ENCODE measurements at places on chromosomes 4 and X.

- no peak for DNase-seq
Measured at GRCh38 chr4:3107691-3108121, 33.2 kb downstream of the HTT start.

- DNase-seq: no peak
Measured at GRCh38 chr4:144399927-144400326, 246.0 kb upstream of the HHIP start.

DNA sequence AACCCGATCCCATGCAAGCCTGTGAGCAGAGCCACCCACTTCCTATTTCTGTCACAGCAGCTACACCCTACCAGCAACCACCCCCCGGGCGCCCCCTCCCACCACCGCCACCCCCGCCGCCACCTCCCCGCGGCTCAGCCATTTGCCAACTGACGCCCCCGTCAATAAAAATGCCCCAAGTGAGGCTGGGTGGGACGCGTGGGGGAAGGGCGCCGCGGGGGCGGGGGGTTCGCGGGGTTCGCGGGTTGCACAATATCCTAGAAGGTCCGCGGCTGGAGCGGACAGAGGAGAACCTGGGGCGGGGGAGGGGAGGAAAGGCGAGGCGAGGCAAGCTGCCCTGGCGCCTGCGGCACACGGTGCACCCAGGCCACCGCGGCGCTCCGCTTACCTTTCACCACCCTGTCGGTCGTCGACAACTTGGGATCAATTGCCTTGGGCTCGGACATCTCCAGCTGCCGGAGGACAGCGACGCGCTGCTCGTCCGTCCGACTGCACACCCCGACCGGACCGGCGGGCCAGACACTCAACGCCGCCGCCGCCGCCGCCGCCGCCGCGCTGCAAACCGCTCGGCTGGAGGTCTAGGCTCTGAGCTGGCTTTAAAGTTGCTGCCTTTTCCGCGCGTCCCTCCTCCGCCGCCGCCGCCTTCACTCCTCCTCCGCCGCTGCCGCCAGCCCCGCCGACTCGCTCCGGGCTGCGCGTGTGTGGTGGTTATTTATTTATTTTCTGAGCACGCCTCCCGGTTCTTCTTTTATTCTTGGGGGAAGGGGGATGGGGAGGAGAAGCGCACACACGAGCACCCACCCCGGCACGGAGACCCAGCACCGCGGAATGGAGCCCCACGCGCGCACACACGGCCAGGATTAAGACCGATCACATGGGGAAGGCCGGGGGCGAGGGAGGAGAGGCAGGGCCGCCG lies 717 bp downstream of the PPP3CA start:
- DNase-seq: peak; percentile 53

GRCh38 chr4:13527192-13527980 lies 16.9 kb downstream of the NKX3-2 start:
- DNase-seq: no peak

DNA sequence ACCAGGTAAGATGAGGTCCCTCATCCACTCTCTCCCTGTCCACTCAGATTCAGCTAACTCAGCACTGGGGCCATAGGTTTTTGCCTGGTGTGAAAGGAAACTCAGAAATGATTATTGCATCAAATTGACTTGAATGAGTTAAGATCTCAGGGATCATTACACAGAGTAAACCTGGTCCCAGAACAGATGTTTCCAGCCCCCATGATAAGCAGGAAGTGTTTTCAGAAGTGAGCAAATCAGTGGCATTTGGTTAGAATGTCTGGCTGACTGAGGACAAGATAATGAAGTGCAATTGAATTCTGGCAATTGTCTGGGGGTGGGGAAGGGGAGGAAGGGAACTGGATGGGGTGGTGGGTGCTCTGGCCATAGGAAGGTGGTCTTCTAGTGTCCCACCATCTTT lies 108.0 kb downstream of the CHIC2 start:
- DNase-seq: no peak

DNA sequence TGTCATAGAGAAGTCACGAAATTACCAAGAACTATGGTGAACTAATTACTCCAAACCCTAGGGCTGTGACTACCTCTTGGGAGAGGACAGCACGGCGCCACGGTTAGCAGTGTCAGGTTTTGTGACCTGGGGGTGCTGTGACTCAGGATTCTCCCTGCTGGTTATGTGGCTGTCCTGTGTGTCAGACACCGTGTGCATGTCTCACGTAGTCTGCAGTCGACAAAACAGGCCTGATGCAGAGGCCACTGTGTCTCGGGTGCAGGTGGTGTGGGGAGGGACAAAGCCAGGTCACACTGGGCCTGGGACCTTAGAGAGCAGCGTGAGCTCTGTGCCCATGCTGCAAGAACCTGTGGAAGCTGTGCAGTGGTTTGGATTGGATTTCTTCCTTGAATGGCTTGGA lies 34.1 kb downstream of the TNIP2 start:
- DNase-seq: no peak

Measured in Caco-2 (cell line).